ENCODE measurements at places on chromosomes 1 and 21.

DNA sequence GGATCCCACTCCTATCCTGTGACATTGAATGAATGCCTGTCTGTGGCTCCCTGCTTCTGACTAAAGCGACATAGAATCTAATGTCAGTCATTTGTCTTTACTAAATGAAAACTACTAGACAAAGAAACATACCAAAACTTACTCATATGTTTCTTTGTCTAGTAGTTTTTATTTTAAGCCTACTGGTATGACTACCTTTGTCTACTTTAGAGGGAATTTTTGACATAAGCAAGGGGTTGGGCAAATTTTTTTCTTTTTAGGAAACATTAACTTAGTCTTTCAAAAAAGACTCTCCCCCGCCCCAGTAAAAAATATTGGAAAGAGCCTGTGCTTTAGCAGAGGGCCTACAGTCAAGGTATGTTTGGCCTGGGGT lies 4.9 kb downstream of the NEK7 start:
- DNase-seq = no peak

DNA sequence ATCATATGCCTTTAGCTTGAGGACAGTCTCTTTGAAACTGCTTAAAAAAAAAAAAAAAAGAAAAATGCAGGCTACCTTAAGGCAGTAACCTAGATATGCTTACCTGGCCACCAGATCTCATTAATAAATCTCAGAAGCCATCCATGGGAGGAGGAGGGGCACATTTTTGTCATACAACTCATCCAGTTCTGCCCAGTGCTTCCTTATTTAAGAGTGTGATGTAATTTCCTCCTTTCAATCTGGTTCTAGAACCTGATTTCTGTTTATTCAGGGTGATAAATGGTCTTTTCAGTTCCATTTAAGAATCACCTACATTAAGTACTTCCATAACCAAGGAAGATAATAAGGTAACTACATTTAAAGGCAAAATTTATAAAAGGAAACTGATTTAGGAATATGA lies 6.1 kb downstream of the ERRFI1 start:
- DNase-seq = no peak

GRCh38 chr1:197776351-197777105 lies 1.2 kb upstream of the DENND1B start:
- DNase-seq = no peak

DNA sequence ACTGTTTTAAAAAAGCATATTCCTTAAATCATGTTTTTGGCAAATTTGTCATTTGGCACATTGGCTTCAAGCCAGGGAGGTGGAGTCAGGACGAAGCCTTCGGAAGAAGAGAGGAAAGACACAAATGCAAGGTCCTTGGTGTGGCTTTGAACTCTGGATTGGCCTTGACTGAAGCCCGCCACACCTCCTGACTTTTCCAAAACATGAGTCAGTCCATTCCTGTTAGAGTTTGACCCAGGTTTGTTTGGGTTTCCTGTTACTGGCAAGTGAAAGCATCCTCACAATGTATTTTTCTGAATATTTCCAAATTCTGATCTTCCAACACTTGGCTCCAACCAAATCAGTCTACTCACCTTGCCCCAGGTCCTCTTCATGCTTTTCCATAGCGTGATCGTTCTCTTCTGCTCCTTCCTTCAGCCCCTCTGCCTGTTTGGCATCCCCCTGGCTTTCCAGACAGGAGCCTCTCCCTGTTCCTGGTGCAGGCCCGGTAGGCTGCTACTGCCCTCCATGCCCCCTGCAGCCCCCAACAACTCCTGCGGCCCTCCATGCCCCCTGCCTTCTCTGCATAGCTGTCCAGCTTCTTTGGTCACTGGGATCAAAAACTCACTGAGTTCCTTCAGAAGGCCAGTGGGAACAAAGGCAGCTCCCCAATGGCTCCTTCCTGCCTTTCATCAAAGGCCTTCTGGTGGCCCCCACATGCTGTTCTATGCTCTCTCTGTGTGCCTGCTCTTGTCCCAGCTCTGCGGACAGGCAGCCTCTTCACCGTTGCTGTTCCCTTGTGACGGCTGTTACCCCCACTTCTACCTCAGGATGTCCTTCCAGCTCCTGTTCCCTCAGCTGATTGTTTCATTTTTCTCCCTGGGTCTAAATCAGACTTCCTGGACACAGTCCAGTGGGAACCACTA lies 30.4 kb upstream of the SLC30A1 start:
- no peak for DNase-seq

DNA sequence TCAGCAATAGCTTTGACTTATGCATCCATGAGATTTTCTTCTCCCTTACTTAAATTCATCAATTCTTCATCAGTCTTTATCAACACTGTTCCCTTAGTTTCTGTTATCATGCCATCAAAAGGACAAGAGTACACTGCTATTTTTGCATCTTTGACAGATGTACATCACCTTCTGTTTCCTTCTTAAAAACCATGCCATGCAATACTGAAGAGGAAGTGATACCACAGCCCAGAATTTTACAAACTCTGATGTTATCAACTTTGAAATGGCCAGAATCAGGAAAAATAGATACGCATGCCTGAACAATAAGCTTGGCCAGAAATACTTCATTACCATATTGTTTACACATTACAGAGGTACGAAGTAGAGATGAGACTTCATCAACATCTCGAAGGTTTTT lies 21.1 kb downstream of the FMO5 start:
- DNase-seq = no peak

- DNase-seq = no peak
These were observed 149.2 kb downstream of the OMA1 start for GRCh38 chr1:58397187-58397820.

All from HS-27A (cell line).